ENCODE measurements at places on chromosomes 12 and 14.

DNA sequence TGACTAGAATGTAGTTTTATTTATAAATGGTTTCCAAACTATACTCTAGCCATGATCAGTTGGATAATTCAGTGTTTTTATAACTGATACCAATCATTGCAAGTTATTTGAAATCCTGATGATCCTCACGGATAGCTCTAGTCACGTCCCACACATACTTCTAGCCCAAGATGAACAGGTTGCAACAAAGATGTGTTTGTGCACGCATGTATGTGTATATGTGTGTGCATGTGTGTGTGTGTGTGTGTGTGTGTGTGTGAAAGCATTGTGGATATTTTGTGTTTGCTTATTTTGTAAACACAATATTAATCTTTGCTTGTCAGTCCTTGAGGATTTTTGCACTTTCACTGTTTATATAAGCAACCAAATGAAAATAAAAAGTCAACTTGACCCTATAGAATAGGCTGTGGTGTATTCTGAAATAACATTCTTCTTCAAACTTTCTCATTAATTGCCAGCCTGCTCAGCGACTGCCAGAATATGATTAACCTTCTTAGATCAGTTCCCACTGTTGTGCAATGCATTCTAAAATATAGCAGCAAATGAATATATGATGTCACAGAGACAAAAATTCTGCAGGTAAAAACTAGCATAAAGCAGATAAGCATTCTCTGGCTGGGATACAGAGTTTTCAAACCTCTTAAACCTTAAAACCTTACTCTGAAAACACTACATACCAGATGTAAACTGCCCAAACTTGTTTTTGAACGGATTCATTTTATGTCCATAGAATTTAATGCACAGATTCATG is 48.8 kb upstream of the HIF1A start:
- peak; percentile 52 for DNase-seq

DNA sequence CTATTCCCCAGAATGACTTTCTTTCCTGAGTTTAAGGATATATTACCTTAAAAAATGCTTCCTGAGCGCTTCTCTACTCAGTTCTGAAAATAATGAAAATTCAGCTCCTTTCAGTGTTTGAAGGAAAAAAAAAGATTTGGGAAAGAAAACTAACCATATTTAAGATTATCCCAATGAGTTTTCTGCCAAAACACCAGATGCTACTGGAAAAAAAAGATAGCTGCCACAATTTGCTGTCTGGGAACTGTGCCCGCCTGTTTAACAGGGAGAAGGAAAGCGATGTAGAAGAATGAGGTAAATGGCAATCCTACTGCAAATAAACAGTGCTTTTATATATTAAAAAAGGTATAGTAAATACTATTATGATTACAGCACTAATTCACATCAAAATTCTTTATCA is 367.6 kb upstream of the PRICKLE1 start:
- no peak for DNase-seq

DNA sequence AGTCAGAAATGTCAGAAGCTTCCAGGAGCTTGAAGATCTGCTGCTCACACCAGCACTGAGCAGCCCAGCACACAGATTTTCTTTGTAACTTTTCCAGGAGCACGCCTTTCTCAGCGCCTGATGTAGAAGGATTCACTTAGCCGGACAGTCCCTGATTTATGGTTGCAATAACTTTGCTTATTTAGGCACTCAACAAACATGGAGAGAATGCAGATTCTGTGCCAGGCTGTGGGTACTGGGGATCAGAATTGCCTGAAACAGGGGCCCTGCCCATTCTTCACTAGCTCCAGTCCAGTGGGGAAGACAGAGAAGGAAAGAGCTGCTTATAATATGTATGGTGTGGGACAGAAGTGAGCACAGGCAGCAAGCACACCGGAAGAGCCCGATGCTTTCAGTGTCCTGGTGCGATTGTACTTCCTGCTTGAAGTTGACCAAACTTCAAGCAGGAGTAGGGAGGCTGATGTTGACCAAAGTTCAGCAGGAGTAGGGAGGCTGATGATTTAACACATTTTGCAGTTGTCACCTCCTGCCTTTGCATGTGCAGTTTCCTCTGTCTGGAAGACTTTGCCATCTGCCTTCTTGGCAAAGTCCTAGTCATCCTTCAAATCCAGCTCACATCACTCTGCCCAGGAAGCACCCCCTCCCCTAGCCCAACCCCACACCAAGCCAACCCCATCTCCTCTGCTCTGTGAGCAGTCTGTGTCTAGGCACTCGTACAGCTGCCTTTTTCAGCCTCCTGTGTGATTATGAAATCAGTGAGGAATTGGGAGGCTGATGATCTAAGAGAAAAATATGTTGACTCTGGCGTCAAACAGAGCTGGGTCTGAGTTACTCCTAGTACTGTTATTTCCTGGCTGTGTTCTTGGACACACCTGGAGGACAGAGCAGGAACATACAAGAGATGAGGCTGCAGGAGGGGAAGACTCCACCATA is 12.0 kb upstream of the PRIMA1 start:
- DNase-seq: no peak

GRCh38 chr14:99041141-99041819 is 230.7 kb downstream of the BCL11B start:
- no peak for DNase-seq

DNA sequence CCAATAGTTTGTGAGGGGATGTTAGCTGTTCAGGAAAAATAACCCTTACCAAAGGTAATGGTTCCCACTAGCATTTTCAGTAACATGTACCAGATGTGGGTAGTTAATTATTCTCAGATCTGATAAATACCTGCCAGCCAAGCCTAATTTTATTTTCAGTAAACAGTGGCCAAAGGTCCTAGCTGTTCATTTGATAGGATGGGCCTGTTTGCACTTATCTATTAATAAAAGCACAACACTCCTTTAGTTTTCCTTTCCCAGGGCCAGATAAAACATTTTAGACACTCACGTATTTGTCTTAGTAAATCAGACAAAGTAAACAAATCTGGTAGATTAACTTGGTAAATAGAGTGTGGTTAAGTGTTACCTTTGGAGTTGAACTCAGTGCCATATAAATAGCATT is 345.1 kb downstream of the RAD51B start:
- no peak for DNase-seq

GRCh38 chr14:39843881-39844280 is 411.6 kb upstream of the FBXO33 start:
- no peak for DNase-seq

DNA sequence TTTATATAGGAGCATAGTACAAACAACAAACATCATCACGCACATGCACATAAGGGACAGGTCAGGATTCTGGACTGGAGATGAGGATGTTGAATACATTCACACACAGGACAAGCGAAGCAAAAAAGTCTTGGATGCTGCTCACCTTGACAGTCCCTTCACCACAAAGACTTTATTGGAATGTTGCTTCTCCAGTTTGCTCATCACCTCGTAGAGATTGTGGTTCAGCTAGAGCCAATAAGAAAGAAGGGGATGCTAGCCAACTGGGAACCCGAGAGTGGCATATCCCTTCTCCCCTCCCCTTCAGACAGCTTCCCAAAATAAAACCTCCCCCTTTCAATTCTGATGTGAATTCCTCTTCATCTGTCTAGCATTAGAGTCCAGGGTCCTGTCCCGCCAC is 25.4 kb upstream of the SMAGP start:
- no peak for DNase-seq

DNA sequence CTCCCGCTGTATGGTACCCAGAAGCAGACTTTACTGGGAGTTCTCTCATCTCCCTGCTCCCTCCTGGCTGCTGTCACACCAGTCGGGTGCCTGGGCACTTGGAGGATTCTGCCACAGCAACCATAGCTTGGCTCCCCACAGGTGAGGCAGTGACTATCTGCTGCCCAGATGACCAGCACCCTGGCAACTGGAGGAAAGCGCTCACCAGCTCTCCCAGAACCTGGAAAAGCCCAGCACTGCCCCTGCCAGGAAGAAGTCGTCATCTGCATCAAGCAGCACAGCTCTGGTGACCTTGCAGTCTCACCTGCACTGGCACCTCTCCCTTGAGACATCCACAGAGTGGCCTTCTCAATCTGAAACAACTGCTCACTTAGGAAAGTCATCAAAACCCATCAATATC is 31.9 kb upstream of the TC2N start:
- DNase-seq: no peak

DNA sequence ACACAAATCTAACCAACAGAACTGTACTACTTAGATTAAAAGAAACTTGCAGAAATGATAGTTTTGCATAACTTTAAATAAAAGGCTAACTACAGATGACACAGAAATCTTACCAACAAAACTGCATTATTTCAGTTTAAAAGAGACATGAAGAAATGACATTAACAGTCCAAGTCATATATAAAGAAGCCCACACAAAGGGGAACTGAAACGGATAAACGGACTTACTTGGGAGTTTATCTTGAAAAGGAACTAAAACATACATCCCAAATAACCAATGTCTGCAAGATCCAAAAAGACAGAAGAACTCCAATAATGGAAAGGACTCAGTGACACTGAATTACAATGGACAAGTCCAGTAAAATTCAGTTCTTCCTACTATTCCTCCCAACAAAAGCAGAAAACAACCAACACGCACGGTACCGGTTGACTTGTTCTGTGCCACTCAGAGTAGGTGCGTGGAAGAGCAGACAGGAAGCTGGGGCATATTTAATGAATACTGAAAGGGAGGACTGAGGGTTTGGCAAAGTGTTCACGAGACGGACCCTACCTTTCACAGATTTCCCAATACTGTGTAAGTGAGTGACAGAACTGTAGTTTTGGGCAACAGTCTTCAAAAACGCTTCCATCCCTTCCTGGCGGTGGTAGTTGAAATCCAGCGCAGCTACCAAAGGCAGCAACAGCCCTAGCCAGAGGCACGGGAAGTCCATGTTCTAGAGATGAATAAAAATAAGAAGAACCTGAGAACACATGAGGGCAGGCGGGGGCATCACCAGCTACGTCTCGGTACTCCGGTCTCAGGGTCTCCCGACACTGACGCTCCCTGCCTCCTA is 627 bp downstream of the CPM start:
- peak; percentile 59 for DNase-seq

DNA sequence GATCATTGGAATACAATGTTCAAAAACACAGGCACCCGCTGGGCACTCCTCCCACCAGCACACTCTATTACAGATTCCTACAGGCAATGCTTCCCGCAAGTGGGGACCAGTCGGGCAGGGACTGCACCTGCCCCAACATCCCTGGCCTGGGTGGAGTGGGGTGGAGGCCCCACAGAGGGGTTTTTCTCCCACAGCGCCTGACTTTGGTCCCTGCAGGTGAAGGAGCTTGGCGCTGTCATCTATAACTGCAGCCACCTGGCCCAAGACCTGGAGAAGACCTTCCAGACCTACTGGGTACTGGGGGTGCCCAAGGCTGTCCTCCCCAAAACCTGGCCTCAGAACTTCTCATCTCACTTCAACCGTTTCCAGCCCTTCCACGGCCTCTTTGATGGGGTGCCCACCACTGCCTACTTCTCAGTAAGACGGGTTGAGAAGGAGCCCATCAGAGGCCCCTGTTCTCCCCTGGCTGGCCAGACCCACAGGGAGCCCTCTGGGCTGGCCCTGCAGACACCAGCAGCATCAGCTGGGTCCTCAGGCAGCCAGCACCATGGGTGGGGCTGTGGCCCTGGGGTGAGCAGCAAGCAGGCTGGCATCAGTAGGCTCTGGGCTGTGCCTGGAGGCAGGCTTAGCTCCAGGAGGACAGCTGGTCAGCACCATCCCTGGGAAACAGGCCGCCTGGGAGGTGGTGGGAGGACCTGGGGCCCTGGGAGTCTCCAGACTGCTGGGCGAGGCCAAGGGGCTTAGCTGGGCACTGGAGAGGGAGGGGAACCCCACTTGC is 6.0 kb downstream of the PLD4 start:
- no peak for DNase-seq

DNA sequence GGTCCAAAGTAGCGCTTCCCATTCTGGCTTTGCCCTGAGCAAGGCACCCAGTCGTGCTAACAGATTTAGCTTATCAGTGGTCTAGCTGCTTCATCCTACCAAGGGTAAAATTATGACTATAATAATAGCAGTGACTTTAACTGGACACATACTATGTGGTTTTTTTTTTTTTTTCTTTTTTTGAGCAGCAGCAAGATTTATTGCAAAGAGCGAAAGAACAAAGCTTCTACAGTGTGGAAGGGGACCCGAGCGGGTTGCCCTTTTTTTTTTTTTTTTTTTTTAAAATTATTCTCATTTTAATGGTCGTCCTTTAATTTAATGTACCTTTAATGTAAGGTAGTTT is 505 bp downstream of the HELB start:
- DNase-seq: no peak

DNA sequence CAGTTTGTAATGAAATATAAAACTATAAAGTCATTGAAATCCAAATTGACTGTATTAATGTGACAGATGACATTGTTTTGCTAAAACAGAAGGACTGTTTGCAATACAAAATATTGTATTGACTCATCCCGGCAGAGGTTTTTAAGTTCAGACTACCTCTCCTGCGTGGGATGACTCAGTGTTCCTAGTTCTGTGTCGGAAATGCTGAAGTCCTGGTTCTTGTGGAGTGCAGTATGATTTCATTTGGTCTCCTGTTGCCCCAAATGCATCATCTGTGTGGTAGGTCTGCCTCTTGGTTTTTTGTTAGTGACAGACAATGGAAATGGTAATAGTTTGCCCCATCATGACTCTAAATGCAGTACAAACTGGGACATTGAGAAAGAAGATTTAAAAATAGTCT is 27.8 kb downstream of the PELI2 start:
- DNase-seq: peak; percentile 72

DNA sequence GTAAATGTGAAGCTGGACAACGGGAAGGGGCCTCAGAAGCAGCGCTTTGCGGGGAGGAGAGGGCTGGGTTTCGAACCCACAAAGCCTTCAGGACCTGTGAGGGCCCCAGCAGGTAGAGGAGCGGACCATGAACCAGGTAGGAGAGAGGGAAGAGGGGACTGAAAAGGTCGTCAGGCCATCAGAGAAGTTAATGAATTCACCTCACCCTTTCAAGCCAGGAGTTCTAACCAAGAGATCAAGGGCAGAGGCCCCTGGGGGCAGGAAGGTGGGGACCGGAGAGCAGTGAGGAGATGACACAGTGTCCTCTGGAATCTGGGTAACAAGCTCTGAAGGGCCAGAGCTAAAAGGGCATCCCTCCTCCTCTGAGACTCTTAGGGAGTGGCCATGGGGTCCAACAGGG is 19.4 kb downstream of the SERPINA1 start:
- DNase-seq: no peak

DNA sequence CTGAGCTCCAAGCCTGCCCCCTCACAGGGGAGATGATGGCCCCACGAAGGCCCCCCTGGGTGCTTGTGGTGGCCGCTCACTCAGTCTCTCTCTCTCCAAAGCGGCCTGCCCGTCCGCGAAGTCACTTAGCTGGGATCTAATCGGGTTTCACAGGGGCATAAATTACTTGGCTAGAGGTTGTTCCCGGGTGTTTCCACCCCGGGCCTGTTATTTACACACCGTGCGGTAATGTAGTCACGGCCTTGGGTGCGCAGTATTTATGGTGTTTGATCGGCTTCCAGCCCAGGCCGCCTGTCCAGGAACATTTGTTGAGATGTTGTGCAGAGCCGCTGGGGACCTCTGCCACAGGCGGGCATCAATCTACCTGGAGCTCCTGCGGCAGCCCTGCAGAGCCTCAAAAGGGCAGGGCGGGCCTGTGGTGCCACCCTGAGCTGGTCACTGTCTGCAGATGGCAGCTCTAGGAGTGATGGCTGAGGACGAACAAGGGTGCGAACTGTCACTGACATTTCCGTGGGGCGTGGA is 91.2 kb downstream of the KIF26A start:
- no peak for DNase-seq

Measured in adipocyte (in vitro differentiated cells).